Putamen (tissue), 1 donor: ENCODE measurements at places on chromosomes 12 and 14.

- DNase-seq: no peak
Measured at GRCh38 chr14:88166616-88167015, 156.5 kb downstream of the KCNK10 start.

DNA sequence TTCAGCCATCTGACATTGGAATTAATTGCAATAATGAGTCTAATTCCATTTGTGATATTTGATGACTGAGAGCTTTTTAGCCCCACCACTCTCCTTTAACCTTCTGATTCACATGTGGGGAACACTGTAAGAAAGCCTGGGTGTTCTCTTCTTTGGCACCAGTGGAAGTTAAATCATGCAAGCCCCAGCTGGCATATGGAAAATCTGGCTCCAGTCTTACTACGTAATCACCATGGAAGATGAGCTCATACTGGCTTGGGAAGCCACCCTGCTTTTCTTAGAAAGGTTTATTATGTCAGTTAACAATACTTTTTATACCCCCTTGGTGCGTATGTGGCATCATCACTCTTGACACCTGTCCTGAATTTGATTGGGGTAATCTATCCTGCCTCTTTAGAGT, 479.3 kb downstream of the SLC16A7 start:
- DNase-seq: no peak

DNA sequence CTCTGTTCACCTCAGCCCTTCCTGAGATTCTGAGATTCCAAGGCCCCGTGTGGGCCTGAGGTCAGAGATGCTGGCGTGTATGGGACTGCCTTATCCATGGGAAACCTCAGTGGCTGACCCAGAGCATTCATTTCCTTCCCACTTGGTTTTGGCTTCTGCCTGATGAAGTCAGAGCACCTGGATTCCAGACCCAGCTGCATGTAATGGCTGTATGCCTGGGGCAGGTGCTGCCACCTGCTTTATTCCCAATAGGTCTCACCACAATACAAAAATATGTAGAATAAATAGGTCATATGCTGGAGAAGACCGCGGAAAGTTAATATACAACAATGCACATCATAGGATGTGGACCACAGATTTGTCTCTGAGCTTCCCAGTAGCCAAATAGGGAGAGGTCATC, 25.6 kb downstream of the FIGNL2 start:
- DNase-seq: no peak

GRCh38 chr12:32435921-32436705, 36.8 kb downstream of the FGD4 start:
- no peak for DNase-seq

- no peak for DNase-seq
Measured at GRCh38 chr12:4272424-4273272, 914 bp upstream of the CCND2 start.

GRCh38 chr14:63737582-63738006, 9.7 kb upstream of the SGPP1 start:
- no peak for DNase-seq

DNA sequence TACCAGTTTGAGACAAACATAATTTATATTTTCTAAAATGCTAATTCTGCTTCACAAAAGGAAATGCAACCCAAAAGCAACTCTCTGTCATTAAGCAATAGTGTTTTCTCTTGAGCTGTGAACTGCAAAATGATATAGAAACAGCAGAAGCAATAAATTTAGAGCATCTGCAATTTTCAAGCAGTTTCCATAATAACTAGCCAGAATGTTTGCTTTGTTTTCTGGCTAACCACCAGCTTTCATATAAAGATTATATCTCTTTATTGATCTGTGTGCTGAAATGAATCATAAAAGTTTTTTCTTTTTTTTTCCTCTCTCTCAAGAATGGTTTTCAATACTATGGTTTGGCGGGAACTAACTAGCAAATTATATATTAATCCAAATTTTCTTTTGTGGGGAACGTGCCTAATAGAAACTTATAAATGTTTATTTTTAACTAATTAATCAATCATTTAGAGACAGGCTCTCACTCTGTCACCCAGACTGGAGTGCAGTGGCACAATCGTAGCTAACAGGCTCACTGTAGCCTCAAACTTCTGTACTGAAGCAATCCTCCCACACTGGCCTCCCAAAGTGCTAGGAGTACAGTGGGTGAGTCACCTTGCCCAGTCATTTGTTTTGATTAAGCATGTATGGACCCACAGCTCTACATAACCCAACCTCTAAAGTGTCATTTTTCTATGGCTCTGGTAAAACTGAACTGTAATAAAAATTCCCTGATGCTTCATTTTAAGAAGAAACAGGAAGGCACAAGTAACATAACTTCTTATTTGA, 830.1 kb upstream of the MGAT4C start:
- DNase-seq: no peak

DNA sequence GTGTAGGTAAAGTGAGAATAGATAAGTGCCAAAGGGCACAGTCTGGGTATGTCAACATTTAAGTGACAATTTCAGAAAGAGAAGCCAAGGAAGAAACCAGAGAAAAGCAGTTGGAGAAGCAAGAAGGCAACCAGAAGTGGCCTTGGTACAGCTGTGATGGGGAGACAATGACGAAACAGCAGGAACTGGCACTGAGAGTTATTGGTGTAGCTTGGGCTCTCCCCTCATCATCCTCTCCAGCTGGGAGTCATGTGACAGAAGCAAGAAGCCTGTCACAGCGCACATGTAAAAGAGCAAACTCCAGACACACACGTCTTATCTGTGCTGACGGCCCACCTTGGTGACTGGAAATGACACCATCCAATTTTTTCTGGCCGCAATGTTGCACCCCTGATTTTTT, 203.3 kb upstream of the NUDT4 start:
- DNase-seq: no peak

DNA sequence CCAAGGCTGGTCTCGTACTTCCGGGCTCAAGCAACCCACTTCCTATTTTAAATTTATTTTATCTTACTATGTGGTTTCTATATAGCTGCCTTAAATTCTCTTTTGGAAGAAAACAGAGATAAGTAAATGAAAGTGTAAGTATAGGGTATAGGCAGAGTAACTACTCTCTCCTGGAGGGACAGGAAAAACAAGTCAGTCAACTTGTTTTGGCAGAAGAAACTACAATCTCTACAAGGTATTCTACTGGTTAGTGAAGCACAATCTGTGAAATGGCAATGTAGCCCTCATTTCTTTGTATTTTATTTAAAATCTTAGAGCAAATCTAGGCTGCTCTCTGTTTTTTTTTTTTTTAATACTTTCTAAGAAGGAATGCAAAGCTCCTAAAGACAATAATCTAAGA, 55.4 kb downstream of the UBR7 start:
- no peak for DNase-seq

- peak; percentile 64 for DNase-seq
Measured at GRCh38 chr12:88580051-88580871, at the start of gene KITLG. Gene KITLG, minus strand, starts transcription at chr12:88580471. Its CDS starts 193 bp downstream, at chr12:88580278.

DNA sequence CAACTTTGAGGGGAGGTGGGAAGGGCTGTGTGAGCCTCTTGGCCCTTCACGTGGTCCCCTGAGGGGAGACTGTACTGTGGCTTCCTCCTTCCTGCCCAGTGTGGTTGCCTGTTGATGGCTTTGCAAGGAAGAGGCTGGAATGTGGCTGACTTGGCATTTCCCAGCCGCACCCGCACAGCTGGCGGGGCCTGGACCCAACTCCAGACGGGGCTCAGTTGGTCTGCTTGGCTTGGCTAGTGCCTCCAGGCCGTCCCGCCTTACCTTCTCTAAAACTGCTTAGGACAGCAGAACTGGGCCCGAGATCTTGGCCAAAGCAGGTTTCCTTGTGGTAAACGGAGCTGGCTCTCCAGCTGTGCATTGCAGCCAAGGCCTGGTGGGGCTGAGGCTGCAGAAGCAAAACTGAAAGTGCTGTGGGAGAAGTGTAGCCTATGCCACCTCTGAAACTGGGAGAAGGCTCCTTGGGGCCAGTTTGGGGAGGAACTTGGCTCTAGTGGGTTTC, 139.5 kb downstream of the SMOC1 start:
- DNase-seq: no peak

- DNase-seq: no peak
Measured at GRCh38 chr12:22416801-22417200, 82.3 kb upstream of the ST8SIA1 start.

DNA sequence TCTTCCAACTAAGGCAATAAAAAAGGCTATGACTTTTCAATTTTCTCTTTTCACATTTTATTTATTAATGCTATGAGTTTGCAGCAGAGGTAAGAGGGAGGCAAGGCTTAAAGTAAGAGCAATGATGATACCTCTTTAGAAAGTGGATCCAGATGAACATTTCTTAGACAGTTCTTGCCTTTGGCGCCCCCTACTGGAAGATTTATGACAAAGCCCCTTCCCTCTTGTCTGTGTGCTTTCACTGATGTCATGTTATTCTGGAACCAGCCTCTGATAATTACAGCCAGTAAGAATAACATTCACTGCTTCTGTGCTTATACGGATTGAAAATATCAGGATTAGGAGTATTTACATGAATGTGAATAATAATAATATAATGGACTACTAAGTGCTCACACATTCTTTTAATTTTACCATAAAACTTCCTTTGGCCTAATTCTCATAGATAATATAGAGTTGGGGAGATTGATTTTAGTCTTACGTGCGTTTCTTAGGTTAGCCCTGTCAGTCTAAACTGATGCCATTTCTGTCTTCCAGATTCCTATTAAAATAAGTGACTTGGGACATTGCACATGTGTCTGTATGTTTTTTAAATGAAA, 1929.9 kb upstream of the SEL1L start:
- DNase-seq: peak; percentile 17

- DNase-seq: no peak
Measured at GRCh38 chr14:103519043-103519836, 3.4 kb downstream of the CKB start.

GRCh38 chr12:115149279-115149678, 465.3 kb upstream of the TBX3 start:
- DNase-seq: no peak

DNA sequence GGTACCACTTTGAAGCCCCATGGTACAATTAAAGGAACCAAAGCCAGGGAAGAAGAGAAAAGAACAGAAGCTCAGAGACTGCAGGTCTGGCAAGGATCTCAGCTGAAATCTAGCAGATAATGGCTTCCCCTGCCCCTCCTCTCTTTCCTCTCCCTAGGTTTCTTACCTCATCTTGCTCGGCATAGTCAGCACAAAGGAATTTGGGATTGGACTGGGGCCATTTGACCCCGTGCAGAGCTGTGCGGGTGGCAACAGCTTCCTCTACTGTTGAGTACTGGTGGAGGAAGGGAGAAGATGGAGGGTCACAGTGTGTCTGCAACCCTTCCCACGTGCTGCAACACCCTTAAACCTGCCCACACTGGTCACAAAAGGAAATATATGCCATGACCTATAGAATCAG, 4.7 kb upstream of the CDH24 start:
- no peak for DNase-seq

DNA sequence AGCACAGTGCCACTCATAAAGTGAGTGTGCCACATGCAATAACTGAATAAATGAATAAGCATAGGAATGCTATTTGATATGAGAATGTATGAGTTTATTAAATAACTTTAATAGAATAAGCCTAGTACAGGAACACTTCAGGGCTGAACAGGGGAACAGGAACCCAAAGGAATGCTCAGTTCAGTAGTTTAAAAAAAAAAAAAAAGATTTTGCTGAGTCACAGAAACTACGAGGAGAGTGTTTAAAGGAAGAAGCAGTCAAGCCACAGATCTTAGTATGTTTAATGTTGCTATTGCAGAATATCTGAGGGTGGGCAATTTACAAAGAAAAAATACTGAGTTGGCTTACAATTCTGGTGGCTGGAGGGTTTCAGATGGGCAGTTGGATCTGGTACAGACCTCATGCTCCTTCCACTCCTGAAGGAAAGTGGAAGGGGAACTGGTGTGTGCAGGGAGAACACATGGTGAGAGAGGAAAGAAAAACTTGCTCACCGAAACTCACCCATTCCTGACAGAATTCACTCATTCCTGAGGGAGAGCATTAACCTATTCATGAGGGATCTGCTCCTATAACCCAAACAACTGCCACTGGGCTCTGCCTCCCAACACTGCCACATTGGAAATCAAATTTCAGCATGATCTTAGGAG, 880.3 kb upstream of the MGAT4C start:
- no peak for DNase-seq

DNA sequence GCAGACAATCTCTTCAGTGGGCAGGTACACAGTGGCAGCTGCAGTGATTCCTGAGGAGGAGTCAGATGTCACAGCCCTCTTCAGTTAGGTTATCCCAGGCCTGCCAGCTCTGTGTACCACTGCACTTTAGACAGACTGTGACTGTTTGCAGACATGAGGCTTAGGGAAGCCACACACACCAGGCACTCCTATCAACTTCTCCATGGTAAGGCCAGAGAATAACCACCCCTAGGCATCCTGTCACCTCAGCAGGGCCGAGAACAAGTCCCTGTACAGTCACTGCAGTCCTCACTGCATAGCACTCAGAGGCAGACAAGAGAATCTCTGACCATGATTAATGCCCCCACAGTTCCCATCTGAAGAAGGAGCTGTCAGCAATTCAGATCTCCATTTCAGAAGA, 296.5 kb downstream of the GALC start:
- no peak for DNase-seq

DNA sequence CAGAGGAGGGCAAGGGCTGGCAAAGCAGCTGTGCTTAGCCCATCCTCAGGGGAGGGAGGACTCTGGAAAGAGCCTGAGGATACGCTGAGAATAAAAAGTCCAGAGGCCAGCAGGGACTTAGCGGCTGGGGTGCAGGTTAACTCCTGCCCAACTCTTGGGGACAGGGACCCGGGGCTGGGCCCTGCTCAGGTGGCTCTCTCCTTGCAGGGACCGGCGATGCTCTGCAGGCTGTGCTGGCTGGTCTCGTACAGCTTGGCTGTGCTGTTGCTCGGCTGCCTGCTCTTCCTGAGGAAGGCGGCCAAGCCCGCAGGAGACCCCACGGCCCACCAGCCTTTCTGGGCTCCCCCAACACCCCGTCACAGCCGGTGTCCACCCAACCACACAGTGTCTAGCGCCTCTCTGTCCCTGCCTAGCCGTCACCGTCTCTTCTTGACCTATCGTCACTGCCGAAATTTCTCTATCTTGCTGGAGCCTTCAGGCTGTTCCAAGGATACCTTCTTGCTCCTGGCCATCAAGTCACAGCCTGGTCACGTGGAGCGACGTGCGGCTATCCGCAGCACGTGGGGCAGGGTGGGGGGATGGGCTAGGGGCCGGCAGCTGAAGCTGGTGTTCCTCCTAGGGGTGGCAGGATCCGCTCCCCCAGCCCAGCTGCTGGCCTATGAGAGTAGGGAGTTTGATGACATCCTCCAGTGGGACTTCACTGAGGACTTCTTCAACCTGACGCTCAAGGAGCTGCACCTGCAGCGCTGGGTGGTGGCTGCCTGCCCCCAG, 2.8 kb downstream of the B3GNT4 start:
- no peak for DNase-seq

GRCh38 chr14:102116361-102117180, 23.1 kb upstream of the WDR20 start:
- DNase-seq: no peak

GRCh38 chr12:5259523-5259922, 172.4 kb upstream of the NTF3 start:
- no peak for DNase-seq

GRCh38 chr14:102692334-102692733, 84.9 kb upstream of the TRAF3 start:
- DNase-seq: no peak

- no peak for DNase-seq
Measured at GRCh38 chr12:50677858-50678257, 86.0 kb upstream of the ATF1 start.
